Stimulated activated CD4-positive, alpha-beta T cell treated with anti-CD3 and anti-CD28 coated beads, TNF-alpha, amount 100 ng/mL, for 24 hours (primary cell): ENCODE measurements at places on chromosomes 6 and 20.
A peak's percentile ranks its signal among the peaks of the same experiment; 100 is the strongest.

DNA sequence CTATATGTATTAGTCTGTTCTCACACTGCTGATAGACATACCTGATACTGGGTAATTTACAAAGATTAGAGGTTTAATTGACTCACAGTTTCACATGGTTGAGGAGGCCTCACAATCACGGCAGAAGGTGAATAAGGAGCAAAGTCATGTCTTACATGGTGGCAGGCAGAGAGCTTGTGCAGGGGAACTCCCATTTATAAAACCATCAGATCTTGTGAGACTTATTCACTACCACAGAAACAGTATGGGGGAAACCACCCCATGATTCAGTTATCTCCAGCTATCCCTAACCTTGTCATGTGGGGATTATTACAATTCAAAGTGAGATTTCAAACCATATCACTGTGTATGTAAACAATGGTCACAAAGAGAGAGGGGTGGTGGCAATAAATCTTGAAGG is 6.6 kb downstream of the CST8 start:
- DNase-seq: no peak

GRCh38 chr6:72022830-72023229 is 136.5 kb downstream of the RIMS1 start:
- no peak for DNase-seq

DNA sequence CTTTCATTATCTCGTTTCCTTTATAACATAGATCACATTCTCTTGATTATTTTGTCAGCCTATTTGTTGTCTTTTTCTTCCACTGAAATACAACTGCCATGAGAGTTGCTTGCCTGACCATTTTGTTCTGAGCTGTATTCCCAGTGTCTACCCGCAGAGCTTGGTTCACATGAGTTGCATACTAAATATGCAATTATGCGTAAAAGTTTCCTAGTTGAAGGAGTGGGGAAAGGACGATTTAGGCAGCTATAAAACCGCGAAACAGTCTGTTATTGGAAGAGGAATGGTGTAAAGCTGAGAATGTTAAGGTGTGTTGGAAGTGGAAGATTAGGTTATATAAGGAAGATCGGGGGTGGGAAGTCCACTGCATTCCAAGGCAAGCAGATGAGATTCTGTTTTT is 8.8 kb downstream of the TBPL1 start:
- no peak for DNase-seq

DNA sequence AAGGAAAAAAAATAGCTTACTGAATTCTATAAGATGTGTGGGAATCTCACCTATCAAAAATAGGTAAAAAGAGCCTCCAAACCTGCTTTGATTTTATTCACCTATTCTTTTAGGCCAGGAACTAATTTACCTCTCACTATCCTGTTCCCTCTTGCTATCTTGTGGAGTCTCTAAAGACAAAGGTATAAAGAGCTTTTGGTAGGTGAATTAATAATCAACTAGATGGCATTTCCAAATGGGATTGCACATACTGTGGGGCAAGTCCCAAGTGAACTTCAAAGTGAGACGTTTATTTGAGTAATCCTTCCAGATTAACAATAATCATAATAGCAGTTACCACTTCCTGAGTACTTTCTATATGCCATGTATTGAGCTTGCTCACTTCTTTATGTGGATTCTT is 2.8 kb downstream of the FAM8A1 start:
- DNase-seq: no peak

DNA sequence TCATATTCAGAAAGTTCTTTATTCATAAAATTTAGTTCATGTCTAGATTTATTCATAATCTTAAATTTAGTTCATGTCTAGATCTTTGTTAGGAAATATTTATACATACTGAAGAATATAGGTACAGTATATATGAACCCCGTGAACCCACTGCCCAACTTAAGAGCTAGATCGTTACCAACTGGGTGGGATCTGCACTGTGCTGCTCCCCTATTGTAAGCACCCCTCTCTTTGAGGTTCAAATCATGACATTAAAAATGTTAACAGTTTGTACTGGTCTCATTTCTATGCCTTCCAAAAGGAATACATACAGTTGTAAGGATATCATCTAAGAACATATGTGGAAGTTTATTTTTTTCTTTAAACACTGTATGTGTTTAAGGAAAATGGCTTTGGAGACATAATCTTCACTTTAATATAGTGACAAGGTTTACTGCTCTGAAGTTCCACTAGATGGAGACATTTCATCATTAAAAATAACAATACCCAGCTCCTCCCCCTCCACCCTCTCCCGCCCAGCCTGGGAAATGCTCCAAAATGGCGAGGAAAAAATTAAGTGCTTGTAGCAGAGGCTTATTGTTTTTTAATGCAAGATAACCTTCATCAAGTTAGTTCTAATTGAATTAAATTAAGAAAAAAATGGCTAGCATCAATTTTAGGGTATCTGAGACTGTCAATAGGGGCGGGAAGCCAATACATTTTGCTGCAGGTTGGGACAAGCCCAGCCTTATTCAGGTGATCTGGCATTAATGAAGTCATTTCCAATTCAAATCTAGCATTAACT is 104.1 kb upstream of the TRAF3IP2 start:
- peak; percentile 34 for DNase-seq

DNA sequence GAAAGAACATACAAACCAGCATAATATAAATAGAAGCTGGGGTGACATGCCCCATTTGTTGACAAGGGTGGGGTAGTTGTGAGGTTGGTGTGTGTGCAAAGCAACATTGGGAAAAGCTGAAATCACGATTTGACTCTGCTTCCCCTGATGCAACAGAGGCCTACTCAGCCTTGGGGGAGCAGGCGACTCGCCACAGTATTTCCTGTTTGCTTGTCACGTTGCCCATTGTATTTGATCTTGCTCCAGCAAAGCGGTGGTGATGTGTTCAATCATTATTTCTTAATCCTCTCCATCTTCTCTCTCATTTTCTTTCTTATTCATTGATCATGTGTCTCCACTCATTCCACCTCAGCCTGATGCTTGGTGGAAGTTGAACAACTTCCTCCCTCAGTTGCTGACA is 165.8 kb upstream of the CITED2 start:
- DNase-seq: no peak

- DNase-seq: no peak
Observed at GRCh38 chr6:32151181-32151862, 417 bp downstream of the PRRT1 start.

- DNase-seq: no peak
Observed at GRCh38 chr6:82072751-82073150, 174.8 kb downstream of the IBTK start.

GRCh38 chr6:126123226-126123625 is 136.9 kb downstream of the TRMT11 start:
- no peak for DNase-seq

DNA sequence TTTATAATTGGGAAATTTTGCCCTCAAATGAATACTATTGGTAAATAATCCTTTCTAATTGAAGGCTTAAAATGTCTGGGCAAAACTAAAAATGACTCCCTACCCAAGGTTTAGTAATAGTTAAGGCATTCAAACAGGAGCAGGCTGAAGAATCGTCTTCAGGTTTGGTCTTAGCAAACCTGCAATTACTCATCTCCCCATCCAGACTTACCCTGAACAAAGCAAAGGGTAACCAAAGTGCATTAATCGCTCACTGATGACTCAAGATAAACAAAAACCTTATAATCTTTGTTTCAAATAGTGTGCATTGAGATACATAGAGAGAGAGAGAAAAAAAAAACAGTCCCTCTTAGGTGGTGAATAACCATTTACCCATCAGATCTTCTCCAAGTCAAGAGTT is 225.5 kb downstream of the BMP2 start:
- no peak for DNase-seq

GRCh38 chr6:152897807-152898399 is 84.9 kb downstream of the FBXO5 start:
- peak; percentile 70 for DNase-seq

DNA sequence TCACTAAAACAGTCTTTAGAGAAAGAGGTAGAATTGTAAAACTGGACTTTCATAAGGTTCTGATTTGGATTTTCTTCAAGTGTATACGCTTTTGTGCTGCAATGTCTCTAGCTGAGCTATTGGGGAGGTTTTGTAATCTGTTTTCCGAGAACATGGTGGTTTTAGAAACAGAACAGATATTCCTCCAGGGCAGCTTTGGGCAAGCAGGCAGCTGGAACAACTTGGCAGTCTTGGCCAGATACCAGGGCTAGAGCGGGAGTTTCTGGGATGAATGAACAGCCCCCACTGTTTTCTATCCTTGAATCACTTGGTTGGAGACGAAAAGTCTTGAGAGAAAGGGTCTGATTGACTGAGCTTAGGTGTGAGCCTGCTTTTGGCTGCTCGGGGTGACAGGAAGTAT is 17.1 kb upstream of the ARMC2 start:
- DNase-seq: no peak
